RWPE2 (cell line): ENCODE measurements at places on chromosomes 2 and 18.

- no peak for DNase-seq
Observed at GRCh38 chr18:38575648-38576047, 1010.0 kb upstream of the CELF4 start.

DNA sequence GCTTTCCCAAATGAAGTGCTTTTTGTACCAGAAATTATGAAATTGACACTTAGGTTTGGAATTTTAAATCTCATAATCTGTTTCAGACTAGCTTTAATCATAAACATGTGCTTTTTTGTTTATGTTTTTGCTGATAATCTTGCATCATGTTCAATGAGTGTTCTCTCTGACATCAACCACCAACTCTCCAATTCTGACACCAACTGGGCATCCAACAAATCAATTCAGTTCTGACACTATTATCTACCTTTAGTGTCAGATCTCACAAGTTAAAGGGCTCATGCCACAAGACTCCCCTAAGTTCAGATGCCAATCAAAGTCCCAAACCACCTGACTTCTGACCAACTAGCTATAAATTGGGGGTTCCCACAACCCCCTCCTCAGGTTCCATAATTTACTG is 19.6 kb downstream of the PELI1 start:
- DNase-seq: no peak

DNA sequence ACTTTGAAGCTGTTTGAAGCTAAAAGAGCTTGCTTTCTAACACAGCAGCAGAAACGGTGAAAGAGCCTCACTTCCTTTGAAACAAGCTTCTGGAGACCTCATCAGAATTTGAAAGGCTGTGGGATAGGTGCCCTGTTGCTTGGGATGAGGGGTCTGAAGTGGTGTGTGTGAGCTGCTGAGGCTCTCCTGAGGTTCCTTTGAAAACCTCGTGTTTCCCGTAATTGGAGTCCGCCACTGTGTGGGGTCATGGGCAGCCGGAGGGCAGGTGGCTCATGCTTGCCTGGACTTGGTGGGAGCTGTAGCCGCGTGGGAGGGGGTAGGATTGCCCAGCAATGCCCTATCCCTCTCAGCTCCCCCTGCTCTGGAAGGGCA is 34.4 kb downstream of the CABLES1 start:
- no peak for DNase-seq

GRCh38 chr2:5442736-5443135 is 249.4 kb upstream of the SOX11 start:
- no peak for DNase-seq

DNA sequence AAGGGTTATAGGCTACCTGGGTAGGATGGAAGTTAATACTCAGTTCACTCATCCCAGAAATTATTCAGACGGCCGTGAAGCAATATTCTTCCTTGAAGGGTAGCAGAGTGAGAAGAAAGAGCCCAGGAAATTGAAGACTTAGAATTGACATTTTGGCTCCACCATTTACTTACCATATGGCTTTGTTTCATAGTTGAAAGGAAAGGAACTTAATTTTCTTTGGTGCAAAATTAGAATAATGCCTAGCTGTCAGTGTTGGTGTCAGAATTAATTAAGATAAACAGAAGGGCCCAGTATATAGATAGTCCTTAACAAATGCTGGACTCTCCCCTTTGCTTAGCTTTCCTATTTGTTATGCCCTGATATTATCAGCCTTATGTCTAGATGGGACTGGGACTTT is 263.2 kb downstream of the KCNJ3 start:
- DNase-seq: no peak
